ENCODE measurements at places on chromosomes 3 and 15.

DNA sequence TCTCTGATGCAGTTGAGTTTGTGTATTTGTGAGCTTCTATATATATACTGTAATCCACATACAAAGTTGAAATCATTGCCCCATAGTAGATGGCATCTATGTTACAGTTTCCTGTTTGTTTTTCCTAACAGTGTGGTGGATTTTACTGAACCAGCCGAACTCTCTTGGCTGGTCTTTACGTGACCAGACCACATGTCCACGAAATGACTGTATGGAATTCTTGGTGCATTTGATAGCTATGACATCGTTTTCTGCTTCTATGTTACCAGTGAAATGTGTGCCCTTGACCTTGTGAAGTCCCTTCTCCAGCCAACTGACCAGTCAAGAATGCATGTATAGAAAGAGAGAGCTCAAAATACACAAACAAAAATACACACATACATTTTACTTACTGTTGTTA lies 1.8 kb downstream of the KCNMB2 start:
- DNase-seq, result peak; percentile 5

- no peak for DNase-seq
Observed at GRCh38 chr3:115186351-115187148, 39.5 kb upstream of the ZBTB20 start.

DNA sequence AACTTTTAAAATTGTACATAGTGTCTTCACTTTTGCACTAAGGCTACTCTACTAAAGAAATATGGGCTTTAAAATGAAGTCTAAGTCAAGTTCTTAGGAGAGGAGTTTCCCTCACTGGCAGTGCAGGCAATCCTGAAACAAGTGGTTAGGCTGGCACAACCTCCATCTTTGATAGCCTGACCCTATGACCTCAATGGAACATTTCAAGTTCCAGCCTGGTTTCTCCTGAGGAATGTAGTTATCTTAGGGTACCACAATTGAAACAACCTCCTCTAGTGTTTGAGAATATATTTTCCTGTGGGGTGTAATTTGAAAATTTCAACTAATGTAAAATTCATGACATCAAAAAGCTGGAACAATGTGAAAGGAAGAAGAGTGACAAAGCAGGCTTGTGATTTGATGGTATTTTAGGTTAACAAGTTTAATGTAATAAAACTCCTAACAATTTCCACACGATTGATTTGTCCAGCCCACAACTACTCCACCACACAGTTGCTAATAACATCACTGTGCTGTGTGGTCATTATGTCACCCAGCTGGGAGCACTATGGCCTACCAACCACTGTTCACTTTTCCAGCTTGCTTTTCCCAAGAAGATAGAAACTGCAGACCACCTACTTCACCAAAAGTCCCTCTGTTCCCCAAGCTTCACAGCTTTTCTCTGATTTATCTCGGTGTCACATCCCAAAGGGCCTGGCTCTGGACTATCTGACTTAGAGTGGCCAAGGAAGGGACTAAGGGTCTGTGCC lies 1.8 kb downstream of the WWTR1 start:
- DNase-seq, result peak; percentile 27

- no peak for DNase-seq
Observed at GRCh38 chr15:92294759-92295158, 98.9 kb upstream of the ST8SIA2 start.

- DNase-seq, result no peak
Observed at GRCh38 chr3:23985747-23986544, 40.9 kb downstream of the NR1D2 start.

DNA sequence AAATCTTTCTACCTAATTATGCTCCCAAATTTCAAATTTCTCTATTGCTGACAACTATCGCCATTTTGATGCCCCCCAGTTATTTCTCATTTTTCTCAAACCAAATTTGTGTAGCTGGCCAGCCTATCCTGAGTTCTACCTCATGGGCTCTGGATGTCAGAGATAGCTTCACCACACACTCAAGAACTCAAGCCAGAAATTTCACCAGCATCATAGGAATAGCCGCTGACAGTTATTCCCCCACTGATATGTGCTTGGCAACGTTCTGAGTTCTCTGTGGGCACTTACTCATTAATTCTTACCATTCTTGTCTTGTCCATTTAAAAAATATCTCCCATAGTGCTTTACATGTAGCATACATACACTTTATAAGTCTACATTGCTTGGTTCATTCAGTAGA lies 264.7 kb downstream of the FHIT start:
- DNase-seq, result no peak

- peak; percentile 48 for DNase-seq
Observed at GRCh38 chr3:20074226-20075063, 34.2 kb downstream of the KAT2B start.

DNA sequence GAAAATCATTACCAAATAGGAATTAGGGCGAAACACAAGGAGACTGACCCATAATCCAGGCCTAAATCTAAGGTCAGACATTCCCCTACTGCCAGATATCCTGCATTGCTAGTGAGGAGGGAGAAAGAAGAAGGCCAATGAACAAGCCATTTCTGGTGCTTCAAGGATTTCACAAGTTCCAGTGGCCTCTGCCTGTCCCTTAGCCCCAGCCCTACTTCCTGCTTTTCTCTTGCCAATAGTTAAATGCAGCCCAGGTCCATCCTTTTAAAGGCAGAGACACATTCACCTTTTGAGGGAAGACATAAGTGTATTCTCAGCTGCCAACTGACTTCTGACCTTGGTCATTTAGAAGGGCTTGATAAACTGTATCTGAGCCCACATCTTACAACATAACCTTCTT lies 135.8 kb downstream of the ZNF621 start:
- DNase-seq, result no peak
